ACHN (cell line): ENCODE measurements at places on chromosomes 6 and 20.
A peak's percentile ranks its signal among the peaks of the same experiment; 100 is the strongest.

DNA sequence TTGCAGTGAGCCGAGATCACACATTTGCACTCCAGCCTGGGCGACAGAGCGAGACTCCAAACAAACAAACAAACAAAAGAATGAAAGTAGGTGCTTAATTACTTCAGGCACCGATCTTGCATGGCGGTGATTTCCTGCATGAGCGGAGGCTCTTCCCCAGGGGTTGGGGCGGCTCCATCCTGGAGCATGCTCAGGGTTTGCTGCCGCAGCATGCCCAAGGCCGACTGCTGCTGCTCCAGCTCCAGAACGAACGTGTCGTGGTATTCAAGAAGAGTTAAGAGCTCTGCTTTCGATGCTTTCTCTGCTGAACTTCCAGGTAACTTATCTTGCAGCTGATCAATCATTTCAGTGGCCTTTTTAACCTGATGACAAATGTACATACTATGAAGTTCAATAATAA lies 313.8 kb downstream of the SYNE1 start:
- no peak for DNase-seq

DNA sequence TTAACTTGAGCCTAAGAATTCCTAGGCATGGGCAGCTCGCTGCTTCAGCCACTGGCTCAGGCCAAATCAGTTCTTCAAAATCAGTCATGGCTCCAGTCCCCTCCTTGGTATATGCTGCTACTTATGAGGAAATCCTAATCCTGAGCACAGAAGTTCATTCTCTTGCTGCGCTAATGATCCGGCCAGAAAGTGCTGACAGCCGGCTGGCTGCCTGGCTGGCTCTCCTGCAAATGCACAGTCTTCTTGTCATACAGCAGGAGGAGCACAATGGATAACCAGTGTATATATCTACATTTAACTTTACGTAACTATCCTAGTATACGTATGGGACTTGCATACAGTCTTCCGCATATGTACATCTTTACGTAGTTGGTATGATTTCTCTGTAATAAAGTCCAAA lies 500.8 kb downstream of the PRKN start:
- DNase-seq, result no peak

GRCh38 chr6:18601516-18602020 lies 214.4 kb downstream of the RNF144B start:
- DNase-seq, result no peak

DNA sequence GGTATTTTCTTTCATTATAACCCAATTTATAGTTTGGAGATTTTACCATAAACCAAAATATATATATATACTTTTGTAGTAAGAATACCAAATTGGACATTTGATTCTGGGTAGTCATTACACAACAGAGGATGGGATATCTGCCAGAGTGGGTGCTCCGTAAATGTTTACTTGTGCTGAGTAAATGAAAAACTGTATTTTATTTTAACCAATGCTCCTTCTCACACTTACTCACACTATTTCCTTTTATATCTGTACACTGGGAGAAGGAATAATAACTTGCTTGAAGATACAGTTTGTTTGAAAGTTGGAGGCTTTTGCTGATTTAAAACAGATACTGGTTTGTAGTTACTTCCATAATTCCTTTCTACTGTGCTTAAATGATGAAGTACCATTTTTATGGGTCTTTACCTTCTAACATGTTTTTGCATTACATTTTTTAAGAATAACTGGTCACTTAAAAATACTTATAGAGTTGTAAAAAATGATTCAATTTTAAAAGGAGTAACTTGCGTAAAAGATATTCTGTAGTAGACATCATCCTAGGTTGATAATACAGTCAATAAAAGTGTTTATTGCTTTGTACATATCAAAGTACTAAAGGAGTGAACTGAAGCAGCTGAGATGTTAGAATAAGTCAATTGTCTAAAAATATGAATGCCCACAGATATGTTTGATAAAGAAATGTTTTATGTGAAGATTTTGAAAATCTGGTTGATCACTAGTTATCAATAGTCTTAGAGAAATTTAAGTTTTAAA lies 411.7 kb downstream of the UTRN start:
- no peak for DNase-seq

- no peak for DNase-seq
Measured at GRCh38 chr20:32321390-32321789, 36.7 kb upstream of the ASXL1 start.

GRCh38 chr6:13436399-13437217 lies 50.8 kb downstream of the GFOD1 start:
- no peak for DNase-seq

GRCh38 chr6:5747379-5747778 lies 259.3 kb downstream of the NRN1 start:
- no peak for DNase-seq

DNA sequence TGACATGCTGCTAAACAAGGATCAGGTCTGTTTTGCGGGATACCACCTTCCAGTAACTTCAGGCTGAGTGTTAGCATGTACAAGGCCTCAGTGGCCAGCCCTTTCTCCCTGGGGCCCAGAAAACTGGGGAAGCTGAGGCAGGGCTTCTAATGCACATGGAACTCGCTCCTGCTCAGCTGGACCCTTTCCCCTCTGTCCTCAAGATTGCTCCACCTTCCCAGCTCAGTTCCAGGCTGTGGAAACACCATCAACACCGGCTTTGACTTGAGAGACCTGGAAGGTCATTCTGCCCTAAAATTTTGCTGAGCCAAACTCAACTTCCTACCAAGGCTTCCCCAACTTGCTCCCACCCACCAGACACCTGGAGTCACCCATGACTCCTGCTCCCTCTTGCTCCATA lies 4.2 kb upstream of the BLCAP start:
- DNase-seq, result no peak

DNA sequence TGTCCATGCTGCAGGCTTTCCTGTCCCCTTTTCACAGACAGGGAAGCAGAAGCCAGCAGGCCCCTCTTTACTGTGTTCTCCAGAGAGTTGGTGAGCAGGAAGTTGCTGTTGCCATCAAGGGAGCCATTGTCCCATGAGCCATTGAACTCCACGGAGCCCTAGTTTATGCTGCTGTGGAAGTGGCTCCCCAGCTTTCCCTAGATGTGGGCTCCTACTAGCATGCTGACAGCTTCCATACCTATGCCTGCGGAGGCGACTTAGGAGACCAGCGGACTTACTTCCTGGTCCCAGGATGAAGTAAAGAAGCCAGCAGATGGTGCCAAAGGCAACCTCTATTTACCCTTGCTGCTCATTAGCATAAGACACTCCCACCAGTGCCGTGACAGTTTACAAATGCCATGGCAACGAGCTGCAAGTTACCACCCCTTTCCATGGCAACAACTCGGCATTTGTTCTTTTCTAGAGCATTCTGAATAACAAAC lies 30.8 kb upstream of the FKBP1A start:
- DNase-seq, result peak; percentile 14

DNA sequence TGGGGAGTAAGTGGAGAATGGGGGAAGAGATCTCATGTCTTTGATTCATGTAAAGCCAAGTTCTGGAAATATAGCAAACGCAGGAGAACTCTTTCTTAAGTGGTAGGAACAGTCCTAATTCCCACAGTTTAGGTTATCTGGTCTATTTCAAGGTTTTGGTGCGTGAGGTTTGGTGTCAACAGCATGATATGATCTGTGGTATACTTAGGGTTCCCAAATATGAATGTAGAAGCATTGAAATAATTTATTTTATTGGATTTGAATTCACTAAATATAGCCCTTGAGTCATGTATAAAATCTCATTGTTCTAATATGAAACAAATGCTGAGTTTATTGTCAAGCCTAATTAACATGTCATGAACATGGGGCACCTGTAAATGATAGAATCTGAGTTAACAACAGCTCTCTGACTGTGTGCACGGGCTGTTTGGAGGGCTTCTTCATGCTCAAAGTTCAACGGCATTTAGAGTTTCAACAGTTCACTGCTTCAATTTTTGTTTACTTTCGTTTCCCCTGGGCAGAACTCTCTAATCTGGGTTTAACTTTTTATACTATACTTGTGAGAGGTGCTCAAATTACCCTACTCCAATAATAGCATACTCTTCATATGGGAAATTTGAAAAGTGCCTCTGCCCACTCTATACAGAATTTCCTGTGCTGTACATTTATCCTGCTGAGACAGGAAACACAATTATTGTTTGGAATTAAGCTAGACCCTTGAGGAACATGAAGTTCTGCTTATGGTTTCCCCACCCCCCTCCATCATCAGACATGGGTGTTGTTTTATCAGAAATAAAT lies 236.3 kb upstream of the ZNF217 start:
- DNase-seq, result peak; percentile 58

- DNase-seq, result no peak
Measured at GRCh38 chr6:131784561-131784960, 23.3 kb upstream of the ENPP1 start.

- DNase-seq, result no peak
Measured at GRCh38 chr6:5871296-5871695, 135.4 kb downstream of the NRN1 start.

DNA sequence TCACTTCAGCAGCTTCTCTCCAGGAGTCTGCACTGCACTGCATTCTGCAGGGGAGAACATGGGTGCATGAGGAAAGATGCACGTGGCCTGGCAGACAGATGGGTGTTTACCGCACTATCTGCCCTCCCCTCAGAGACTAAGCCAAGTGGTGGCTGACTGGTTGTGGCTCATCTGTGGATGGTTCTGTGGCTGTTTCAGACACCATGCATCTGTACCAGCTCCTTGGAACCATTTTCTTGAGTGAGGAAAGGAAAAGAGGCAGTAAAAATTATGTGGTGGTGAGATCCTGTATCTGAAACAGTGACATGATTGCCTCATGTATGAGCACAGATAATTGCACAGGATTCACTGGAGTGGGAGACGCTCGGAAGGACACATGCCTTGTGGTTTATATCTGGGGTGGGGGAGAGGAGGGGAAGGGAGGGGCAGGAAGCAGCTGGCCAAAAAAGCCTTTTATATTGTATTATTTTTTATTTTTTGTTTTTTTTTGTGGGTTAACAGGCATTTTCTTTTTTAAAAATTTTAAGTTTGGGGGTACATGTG lies 161.7 kb downstream of the ERMARD start:
- no peak for DNase-seq

GRCh38 chr20:54468082-54468481 lies 7.3 kb upstream of the DOK5 start:
- DNase-seq, result no peak

- DNase-seq, result no peak
Measured at GRCh38 chr20:59754551-59754950, 150.2 kb downstream of the PHACTR3 start.

DNA sequence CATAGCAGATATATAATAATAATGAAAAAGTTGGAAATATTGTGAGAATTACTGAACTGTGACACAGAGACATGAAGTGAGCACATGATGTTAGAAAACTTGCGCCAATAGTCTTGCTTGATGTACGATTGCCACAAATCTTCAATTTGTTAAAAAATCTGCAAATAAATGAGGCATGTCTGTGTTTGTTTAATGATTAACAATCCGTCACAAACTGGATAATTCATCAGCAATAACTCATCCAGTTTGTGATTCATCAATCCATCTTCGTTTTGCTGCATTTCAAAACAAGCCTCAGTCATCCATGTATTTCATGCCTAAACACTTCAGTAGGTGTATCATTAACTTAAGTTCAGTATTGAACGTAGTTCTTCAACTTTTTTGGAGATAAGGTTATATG lies 25.5 kb upstream of the SMIM26 start:
- DNase-seq, result peak; percentile 92

GRCh38 chr6:108157234-108157980 lies 8.4 kb upstream of the NR2E1 start:
- DNase-seq, result no peak

DNA sequence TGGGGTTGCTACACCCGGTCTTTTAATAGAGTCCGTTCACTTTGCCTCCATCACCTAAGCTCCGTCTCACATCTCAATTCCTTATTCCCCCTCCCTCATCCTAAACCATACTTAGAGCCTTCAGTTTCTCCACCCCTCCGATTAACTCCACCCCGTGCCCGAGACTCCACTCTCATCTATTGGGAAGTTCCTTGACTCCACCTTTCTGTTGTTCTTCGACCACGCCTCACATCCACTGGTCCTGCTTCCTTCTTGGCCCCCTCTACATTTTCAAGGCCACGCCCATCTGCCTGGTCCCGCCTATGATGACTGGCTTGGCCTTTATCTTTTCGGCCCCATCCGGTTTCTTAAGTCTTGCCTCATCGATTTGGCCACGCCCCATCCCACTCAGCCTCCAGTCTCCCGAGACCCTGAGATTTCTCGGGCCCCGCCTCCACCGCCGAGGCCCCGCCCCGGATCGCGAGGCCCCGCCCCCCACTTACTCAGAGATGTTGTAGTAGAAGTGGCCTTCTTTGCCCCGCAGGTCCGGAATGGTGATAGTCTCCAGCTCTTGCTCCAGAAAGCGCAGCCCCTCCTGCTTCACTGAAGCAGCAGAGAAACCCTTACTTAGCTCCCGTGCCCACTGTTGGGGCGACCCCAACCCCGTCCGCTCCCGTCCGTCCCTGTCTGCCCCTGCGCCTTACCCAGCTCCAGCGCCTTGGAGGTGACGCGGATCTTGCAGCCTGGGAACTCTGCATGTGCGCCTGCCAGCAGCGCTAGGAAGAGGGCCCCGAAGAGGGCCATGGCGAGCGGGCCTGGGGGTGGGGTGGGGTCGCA lies 1.1 kb downstream of the PLTP start:
- peak; percentile 99 for DNase-seq

- DNase-seq, result no peak
Measured at GRCh38 chr20:16490696-16491095, 82.6 kb downstream of the KIF16B start.

DNA sequence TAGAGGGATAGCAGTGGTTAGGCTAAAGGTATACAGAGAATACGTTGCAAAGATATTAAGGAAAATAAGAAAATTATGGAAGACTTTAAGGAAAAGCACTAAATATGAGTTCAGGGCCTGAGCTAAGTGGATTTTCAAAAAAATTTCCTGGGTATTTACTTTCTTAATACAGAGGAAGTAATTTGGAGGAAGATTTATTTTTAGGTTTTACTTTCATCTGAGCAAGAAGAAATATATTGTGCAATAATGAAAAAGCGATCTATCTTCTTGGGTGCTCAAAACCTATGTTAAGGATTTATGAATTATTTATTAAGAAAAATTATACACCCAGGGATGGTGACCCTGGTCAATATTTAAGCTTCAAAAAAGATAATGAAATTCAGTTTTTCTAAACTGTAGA lies 224.7 kb downstream of the PLCB1 start:
- DNase-seq, result no peak

DNA sequence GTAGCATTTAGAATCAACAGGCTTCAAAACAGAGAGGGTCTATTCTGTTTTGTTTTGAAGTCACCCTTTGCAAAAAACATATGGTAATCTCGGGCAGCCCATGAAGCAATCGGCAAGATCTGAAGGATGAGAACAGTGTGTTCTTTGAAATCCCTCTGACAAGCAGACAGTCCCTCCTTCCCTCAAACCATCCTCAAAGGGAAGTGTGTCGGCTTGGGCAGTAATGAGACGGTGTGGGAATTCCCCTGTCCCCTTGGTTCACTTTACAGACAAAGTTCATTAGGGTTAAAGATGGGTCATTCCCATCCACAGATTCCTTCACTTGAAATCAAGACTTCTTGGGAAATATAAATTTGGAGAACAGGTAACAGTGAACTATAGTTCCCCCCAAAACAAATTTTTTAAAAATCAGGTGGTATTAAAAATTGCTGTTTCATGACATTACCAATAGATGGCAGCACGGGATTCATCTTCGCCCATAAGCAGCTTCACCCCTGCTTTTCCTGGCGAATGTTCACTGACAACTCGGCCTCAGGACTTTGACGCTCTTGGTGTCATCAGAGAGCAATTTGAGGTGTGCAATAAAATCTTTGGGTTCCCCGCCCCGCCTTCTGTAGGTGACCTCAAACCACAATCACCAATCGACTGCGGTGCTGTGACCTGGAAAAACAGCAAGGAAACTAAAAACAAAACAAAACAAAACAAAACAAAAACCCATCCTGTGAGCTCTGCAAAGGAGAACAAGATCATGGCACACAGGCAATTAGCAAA lies 159.3 kb upstream of the TNFAIP3 start:
- peak; percentile 65 for DNase-seq
